ENCODE measurements at places on chromosomes 2 and 18. TPM values are rescaled to one million over a fixed set of nuclear protein-coding genes. Genes with fewer than 3 reads are reported as not detected.

Gene CFC1
- not detected for total RNA-seq

DNA sequence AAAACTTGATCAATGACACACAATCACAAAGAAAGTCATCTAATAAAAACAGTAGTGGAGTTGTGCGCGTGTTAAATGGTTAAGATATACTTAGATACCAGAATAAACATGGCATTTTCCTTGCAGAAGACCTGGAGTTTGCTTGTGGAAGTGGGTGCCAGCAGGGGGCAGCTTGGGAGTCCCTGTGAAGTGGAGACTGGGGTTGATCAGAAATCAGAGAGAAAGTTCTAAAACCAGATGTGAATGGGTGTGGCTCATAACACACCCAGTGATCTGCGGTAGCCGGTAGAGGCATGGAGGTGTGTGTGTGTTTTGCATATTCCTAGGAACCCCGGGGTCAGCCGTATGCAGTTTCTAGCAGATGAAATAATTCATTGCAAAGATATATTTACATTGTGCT lies 300.1 kb upstream of the TRIB2 start:
- no peak for DNase-seq

GRCh38 chr2:44947028-44947375 lies 5.5 kb downstream of the SIX3 start:
- DNase-seq, result no peak

Gene PARD6G
- total RNA-seq, result 2.4 TPM

Gene SLC8A1
- 14.3 TPM for total RNA-seq

Gene BBS5
- total RNA-seq, result 2.1 TPM

- DNase-seq, result no peak
Measured at GRCh38 chr18:79323471-79323870, 72.3 kb upstream of the NFATC1 start.

Gene PSMA8
- total RNA-seq, result not detected

DNA sequence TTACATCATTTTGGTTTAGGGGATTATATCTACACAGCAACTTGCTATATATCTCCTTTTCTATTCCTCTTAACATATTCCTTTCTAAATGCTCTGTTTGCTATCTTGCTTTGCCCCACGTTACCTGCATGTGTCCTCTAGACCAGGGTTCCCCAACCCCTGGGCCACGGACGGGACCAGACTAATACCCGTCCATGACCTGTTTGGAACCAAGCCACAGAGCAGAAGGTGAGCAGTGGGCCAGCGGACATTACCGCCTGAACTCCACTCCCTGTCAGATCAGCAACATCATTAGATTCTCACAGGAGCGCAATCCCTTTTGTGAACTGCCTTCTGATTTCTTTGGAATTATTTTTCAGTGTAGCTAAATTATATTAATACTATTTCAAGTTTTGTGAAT lies 66.7 kb downstream of the KCMF1 start:
- no peak for DNase-seq

DNA sequence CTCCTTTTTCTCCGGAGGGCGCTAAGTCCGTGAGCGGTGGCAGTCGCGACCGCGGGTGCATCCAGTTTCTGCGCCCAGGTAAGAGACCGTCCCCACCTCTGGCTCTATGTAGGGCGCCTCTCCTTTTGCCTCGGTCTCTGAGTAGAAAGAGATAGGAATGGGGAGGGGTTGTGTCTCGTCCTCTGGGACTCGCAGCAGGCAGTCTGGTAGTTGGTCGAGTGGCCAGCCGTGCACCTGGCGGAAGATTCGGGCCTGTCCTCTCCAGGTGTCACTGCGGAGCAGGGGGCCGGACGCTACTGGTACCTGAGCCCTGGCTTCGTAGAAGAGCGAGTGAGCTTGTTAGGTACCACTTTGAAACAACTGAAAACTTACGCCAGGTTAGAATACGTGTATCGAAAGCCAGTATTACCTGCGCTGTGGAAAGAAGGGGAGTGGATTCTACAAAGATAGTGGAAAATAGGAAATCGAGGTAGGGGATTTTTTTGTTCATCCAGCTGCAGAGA lies 403 bp downstream of the MAP2 start:
- DNase-seq, result no peak

Gene ARHGAP15
- total RNA-seq, result 17.9 TPM

GRCh38 chr18:56747032-56747658 lies 96.0 kb downstream of the WDR7 start:
- no peak for DNase-seq

DNA sequence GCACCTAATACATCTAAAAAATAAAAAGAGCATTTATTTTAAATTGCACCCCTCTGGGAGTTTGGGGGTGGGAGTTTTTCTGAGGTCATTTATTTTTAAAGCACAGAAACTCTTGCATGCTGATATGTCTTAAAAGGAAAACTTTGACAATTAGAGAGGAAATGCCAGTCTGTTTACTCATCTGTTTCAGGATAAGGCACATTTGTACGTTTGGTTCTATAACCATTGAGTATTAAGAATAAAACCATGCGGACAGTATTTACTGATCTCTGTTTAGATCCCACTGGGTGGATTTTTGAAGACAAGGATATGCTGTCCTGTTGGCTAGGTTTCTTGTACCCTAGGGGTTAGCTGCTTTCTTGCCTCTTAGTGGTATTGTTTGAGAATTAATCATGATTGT lies 122.9 kb downstream of the TANC1 start:
- DNase-seq, result no peak

DNA sequence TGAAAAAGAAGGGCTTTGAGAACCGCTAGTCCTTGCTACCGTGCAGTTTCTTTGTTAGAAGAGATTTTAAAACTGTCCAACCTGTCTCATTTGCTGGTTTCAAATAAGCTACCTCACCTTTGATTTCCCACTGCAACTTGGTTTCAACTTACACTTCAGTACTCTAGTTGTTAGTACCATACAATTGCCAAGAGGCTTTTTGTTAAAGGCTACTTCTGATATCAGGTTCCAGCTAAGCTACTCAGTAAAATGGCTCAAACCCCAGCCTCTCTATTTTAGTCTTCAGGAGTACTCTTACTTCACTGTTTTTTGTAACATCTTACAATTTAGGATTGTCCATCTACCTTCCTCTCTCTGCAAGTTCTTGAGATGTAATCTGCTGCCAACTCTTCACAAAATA lies 91.6 kb downstream of the INO80D start:
- DNase-seq, result no peak

DNA sequence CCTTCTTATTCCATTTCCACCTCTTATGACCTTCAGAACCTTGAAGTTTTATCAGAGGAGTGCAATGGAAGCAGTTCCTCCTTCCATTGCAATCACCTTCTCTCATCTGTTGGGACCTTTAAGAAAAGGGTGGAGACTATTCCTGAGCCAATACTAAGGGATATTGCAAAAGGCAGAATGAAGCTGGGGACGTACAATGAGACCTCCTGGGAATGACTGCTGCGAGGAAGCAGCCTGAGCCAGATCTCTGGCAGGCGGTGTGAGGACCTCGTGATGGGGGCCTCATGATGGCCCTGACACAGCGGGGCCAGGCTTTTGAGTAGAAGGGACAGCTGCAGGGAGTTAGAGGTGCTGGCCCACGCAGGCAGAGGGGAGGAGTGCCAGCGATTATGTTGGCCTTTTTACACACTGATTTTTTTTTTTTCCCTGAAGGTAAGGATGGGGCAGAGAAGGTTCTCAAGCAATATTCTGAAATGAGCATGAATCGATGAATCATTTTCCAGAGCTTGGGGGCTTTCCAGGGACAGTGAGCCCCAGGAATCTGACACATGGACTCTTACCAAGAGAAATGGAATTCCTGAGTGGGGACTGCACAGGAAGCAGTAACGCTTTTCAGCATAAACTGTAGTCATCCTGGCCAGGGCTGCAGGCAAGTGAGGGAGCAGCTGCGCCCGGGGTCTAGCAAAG lies 40.0 kb upstream of the LAPTM4A start:
- DNase-seq, result no peak

GRCh38 chr2:120929829-120930228 lies 194.2 kb downstream of the GLI2 start:
- DNase-seq, result no peak

DNA sequence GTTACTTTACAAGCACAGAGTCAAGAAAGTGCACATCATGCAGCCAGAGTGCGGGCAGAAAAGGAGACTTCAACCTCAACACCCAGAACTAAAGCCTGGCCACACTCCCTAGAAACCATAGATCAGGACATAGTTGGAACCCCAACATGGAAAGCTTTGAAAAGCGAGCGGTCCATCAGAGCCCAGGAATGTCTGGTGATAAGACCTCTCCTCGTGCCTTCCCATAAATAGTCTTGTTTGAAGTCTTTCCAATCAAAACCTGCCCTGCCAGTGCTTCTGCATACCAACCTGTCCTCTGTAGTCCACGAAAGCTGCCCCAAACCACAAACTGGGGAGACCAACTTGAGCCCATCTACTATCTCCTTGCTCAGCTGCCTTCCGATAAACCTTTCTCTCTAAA lies 55.5 kb downstream of the NEURL3 start:
- DNase-seq, result no peak

GRCh38 chr2:38122344-38122743 lies 46.4 kb upstream of the CYP1B1 start:
- DNase-seq, result no peak

DNA sequence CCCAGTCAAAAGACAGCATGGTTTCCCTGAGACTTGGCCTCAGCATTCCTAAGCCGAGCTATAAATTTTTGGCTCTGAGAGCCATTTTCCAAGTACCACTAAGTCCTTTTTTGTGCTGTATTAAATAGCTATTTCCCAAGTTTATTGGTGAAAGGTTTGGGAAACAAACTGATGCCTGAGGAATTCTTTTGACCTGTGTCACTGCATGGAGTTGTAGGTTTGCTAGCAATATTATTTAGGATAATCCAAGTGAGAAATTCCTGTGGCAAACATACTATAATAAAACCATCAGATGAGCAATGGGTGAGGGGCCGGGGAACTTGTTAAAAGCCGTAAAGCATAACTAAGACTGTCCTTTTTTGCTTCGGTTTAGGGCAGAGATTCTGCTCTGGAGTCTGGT lies 28.4 kb downstream of the ARHGAP28 start:
- no peak for DNase-seq

DNA sequence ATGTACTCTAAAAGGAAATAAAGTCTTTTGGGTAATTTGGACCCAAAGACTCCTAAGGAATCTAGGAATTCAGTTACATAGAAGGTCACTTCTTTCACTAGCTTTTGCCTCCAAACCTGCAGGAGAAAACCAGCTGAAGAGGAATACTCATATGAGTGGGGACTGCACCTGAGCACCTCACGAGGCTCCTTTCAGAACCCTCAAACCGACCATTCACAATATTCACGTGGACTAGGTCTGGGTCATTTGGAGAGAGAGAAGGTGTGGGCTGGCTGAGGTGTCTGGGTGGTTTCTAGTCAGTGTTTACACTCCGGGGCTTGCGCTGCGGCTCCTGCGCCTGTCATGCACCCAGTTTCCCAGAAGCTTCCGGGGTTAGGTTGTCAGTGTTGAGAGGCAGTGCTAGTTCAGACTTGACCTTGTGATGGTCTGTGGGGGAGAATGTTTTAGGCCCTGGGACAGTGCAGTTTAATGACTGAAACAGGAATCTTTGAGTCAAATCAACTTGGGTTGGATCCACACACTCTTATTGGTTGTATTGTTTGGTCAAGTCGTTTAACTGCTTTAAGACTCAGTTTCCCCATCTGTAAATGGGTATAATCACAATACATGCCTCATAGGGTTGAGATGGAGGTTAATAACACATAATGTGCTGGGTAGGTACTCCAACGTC lies 78.4 kb downstream of the LIMS1 start:
- DNase-seq, result no peak

Gene RGPD4
- total RNA-seq, result not detected

DNA sequence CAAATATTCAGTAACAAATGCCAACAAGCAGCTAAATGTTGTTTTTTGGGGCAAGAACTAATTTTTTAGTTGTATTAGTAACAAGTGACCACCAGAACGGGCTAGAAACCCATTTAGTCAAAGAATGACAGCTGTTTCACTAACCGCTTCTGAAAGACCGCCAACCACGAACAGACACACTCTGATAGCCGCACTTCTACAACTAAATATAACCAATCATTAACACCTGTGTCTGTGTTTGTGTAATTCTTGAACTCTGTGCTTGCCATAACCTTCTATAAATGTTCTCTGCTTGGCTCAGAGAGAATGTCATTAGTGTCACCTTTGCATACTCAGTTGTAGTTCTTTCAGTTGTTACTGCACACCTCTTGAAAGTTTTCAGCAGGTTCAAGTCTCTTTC lies 526.3 kb upstream of the LRRTM1 start:
- no peak for DNase-seq

DNA sequence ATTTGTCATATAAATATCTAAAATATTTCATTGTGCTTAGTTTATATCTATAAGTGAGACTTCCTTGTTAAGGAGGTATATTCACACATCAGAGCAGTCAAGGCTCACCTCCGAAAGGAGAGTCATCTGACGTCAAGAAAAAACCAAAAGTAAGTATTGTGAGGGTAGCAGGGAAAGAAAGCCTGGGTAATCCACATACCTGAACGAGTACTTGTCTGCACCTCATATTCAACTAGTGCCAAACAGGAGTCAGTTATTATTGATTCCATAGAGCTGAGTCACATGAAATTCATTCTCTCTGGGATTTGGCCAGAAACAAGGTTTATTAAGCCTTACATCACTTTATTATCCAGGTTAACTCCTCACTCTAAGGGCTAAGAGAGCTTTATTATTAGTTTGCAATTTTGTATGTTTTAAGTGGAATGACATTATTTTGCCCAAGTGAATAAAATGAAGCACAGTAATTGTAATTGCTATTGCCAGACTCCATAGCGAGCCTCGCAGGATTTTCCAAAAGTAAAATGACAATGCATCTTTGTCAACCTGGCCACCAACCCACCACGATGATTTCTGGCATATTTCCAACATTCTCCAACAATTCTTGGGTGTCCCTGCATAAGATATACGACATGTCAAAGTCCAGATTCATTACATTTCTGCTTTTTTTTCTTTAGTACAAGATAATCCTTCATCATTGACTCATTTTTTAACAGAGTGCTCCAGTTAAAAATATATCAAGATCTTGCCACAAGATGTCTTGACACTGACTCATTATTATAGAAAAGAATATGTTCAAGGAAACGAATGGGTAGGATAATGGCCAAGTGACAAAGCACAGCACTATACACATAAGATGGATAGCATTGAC lies 1210.4 kb upstream of the ACVR2A start:
- no peak for DNase-seq

DNA sequence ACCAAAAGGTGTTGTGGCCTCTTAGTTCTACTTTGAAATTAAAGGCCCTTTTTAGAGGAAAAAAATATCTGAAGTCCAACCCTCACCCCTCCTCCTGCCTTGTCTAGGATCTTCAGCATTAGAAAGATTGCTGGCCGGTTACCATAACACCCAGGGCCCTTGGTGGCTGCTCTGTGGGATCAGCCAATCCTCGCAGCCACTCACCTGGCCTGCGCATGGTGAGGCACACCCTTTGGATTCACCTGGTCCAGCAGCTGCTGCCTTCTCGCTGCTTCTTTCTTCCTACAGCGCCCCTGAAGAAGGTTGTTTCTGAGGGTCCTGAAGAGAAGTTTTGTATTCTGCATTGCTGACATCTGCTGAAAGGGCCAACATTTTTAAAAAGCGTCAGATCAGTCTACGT lies 25.2 kb downstream of the DYTN start:
- DNase-seq, result no peak

Gene CRYBA2
- total RNA-seq, result not detected

Gene ANKRD62
- under 0.01 TPM for total RNA-seq
